ENCODE measurements at places on chromosomes 12 and 14. TPM values are rescaled to one million over a fixed set of nuclear protein-coding genes. Genes with fewer than 3 reads are reported as not detected.
A peak's percentile ranks its signal among the peaks of the same experiment; 100 is the strongest.

DNA sequence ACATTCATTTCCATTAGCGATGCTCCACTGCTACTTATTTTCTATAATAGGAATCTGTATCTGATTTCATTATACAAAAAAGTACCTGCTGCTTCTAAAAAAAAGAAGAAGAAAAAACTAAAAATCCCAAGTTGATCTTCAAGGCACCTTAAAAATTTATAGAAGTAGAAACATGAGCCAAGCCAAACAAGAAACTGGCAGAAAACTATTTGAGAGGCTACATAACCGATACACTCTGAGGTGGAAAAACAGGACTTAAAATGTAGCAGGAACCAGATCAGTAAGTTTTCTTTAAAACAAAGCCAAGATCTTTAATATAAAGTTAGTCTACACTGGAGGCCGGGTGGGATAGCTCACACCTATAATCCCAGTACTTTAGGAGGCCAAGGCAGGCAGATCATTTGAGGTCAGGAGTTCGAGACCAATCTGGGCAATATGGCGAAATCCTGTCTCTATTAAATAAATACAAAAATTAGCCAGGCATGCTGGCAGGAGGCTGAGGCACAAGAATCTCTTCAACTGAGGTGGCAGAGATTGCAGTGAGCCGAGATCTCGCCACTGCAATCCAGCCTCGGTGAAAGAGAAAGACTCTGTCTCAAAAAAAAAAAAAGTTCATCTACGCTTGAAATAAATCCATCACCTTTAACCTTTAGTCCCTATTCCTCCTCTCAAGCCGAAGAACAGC lies 278.6 kb downstream of the MED13L start:
- no peak for DNase-seq
- H3K36me3 ChIP-seq, result peaks cover 7% of the 10 kb centered on the region
- no peaks in the 10 kb centered on the region for H3K27me3 ChIP-seq
- H3K4me1 ChIP-seq, result peaks cover 4% of the 10 kb centered on the region
- H3K27ac ChIP-seq, result no peak overlapping the region

Gene KRT86
- not detected for total RNA-seq

- H3K4me1 ChIP-seq, result no peaks in the 10 kb centered on the region
- no peaks in the 10 kb centered on the region for H3K36me3 ChIP-seq
- DNase-seq, result no peak
- no peak overlapping the region for H3K4me3 ChIP-seq
- H3K27ac ChIP-seq, result no peak overlapping the region
Measured at GRCh38 chr14:101491841-101492240, 69.5 kb upstream of the DIO3 start.

Gene ZNF10
- total RNA-seq, result 15.4 TPM

- no peak overlapping the region for H3K4me3 ChIP-seq
- H3K4me1 ChIP-seq, result peaks cover 33% of the 10 kb centered on the region
- H3K36me3 ChIP-seq, result peaks cover 48% of the 10 kb centered on the region
- H3K27me3 ChIP-seq, result no peaks in the 10 kb centered on the region
Measured at GRCh38 chr12:62371661-62372060, 95.0 kb upstream of the MON2 start.

DNA sequence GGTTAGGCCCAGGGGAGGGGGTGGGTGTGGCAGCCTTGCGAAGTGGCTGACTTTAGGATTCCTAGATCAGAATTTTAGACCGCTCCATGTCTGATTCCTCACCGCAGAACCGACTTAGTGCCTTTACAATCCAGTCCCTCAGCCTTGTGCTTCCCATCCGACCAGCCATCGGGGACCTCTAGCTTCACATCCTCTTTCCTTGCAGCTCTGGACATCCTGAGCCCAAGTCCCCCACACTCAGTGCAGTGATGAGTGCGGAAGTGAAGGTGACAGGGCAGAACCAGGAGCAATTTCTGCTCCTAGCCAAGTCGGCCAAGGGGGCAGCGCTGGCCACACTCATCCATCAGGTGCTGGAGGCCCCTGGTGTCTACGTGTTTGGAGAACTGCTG lies 557 bp downstream of the COPS7A start:
- peak overlapping the region; percentile 99 for H3K27ac ChIP-seq
- peaks cover 22% of the 10 kb centered on the region for H3K4me1 ChIP-seq
- peaks cover 3% of the 10 kb centered on the region for H3K27me3 ChIP-seq
- DNase-seq, result peak; percentile 65
- peak overlapping the region; percentile 99 for H3K4me3 ChIP-seq
- peaks cover 8% of the 10 kb centered on the region for H3K36me3 ChIP-seq

DNA sequence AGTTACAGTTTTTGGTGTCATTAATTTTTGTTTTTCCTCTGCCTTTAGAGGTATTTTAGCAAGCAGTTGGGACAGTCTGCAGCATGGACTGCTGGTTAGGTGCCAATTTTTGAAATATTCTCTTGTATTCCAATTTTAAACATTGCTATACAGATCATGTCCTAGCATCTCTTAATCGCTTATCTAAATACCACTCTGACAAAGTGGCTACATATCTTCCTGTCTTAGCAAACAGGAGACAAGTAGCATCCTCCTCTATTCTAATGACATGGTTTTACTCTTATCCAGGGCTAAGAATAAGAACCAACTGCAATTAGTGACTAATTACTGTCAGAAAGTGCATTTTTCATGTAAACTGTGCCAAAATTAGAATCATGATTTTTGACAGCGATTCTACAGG lies 117.8 kb upstream of the ATP2B1 start:
- DNase-seq, result no peak
- no peaks in the 10 kb centered on the region for H3K4me1 ChIP-seq
- peaks cover 3% of the 10 kb centered on the region for H3K27me3 ChIP-seq
- H3K36me3 ChIP-seq, result no peaks in the 10 kb centered on the region
- no peak overlapping the region for H3K27ac ChIP-seq

DNA sequence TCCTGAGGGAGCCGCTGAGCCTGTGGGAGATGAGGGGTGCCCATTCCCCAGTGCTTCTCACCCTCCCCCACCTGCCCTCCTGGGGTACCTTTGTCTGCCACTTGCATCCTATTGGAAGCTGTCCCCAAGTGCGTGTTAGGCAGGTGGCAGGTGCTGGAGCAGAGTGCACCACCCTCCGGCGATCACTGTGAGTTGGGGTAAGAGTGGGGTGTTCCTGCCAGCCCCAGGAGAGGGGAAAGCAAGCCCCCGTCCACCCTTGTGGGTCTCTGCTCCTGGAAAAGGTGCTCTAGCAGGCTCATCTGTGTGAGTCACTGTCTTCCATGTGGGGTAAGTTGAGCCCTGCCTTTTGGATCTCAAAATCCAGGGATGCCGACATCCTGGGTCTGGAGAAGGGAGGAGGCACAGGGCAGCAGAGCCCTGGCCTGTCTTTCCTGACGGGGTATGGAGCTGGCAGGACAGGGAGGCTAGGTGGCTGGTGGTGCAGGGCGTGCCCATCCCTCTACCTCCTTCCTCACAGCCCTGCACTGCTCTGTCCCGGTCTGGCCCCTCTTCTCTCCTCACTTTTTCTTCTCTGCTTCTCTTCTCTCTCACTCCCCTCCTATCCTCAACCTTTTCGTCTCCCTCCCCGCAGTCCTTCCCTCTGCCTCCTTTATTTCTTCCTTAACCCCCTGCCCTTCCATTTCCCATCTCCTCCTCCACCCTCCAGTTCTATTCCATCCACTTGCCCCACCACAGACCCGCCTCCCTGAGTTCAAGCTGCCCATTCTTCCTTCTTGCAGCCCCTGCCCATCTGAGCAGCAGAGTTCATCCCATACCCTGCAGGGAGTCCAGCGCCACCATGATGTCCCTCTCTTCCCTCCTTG lies 20.1 kb upstream of the KRT7 start:
- no peaks in the 10 kb centered on the region for H3K4me1 ChIP-seq
- DNase-seq, result peak; percentile 23
- H3K27me3 ChIP-seq, result peaks cover 21% of the 10 kb centered on the region
- H3K36me3 ChIP-seq, result no peaks in the 10 kb centered on the region

DNA sequence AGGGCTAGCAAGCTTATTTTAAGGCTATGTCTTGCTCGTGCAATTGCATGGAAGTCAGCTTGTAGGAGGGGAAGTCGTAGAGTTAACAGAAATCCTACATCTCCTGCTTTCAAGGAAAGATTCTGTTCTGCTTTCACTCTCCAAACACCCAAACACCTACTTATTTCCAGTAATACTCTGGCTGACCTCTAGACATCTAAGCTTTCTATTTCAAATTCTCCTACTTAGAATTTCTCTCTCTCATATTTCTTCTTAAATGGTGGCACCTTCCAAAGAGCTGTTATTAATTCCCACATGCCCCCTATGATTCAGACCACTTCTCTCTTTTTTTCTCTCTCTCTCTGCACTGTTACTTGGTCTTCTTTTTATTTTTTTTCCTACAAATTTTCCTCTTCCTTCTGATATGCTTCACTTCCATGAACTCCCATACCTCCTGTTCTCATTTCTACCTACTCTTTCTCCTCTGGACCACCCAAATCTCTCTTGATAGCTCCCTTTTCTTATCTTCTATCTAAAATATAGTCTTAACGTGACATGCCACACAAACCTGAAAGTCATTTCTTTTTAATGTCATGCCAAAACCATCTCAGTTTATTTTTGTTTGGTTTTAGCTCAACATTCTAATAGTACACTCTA lies 90.8 kb downstream of the RPS6KA5 start:
- DNase-seq, result no peak
- no peaks in the 10 kb centered on the region for H3K27me3 ChIP-seq
- peak overlapping the region; percentile 88 for H3K27ac ChIP-seq
- H3K36me3 ChIP-seq, result peaks cover 50% of the 10 kb centered on the region
- peaks cover 45% of the 10 kb centered on the region for H3K4me1 ChIP-seq

Gene PTGER2
- 115 TPM for total RNA-seq

- peaks cover 6% of the 10 kb centered on the region for H3K27me3 ChIP-seq
- no peaks in the 10 kb centered on the region for H3K36me3 ChIP-seq
- DNase-seq, result no peak
- no peak overlapping the region for H3K27ac ChIP-seq
- H3K4me3 ChIP-seq, result no peak overlapping the region
- no peaks in the 10 kb centered on the region for H3K4me1 ChIP-seq
Measured at GRCh38 chr14:90355540-90356518, 24.1 kb upstream of the NRDE2 start.

- no peaks in the 10 kb centered on the region for H3K4me1 ChIP-seq
- no peak for DNase-seq
- H3K27me3 ChIP-seq, result no peaks in the 10 kb centered on the region
- H3K4me3 ChIP-seq, result no peak overlapping the region
Measured at GRCh38 chr14:41570415-41571155, 36.1 kb upstream of the LRFN5 start.

GRCh38 chr14:99176156-99176945 lies 95.6 kb downstream of the BCL11B start:
- DNase-seq, result no peak
- peaks cover 42% of the 10 kb centered on the region for H3K4me1 ChIP-seq
- peaks cover 30% of the 10 kb centered on the region for H3K36me3 ChIP-seq
- H3K27me3 ChIP-seq, result no peaks in the 10 kb centered on the region
- no peak overlapping the region for H3K4me3 ChIP-seq

Gene DPF3
- total RNA-seq, result 3.8 TPM

DNA sequence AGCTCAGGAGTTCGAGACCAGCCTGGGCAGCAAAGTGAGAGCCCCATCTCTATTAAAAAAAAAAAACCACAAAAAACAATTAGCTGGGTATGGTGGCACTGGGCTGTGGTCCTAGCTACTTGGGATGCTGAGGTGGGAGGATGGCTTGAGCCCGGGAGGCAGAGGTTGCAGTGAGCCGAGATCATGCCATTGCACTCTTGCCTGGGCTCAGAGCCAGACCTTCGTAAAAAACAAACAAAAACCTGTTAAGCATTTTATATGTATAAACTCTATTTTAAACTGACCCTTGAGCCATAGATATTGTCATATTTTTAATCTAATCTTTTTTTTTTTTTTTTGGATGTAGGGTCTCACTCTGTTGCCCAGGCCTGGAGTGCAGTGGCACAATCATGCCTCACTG lies 35.7 kb downstream of the DNM1L start:
- peaks cover 13% of the 10 kb centered on the region for H3K36me3 ChIP-seq
- DNase-seq, result no peak

All from activated naive CD8-positive, alpha-beta T cell treated with anti-CD3 and anti-CD28 coated beads, Interleukin-2, amount 10 ng/mL, durations not matched to agents 7 days and 5 days (primary cell).